CD4-positive, alpha-beta T cell treated with Interleukin-12 subunit alpha and Interleukin-12 subunit beta, for 1 hour (primary cell): ENCODE measurements at places on chromosomes 3 and 15.

- DNase-seq = no peak
Observed at GRCh38 chr3:189563853-189564563, 67.2 kb upstream of the TP63 start.

DNA sequence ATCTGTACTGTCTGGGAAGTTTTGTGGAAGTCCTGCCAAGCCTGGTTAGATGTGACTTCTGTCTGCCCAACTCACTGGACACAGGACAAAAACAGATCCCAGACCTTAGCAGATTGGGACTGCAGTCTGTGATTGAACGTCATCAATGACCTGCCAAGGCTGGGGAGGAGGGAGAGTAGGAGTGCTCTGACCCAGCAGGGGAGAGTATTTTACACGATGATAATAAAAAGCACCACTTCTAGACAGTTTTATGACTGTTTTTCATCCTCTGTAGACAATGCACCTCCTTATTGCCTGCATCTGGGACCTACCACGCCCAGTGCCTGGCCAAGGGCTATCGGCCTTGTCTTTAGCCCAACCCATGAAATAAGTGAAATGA is 102.3 kb upstream of the NR2E3 start:
- DNase-seq = no peak

DNA sequence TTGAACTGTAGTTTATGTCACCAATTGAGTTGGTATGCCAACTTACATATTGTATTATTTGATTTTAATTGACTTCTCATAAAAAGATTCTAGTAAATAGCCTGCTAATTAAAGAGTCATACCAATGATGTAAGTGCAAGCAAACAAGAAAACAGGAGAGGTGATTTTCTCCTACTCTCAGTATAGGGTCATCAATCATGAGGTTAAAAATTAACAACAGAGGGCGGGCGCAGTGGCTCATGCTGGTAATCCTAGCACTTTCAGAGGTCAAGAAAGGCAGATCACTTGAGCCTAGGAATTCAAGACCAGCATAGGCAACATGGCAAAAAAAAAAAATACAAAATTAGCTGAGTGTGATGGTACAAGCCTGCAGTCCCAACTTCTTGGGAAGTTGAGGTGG is 108.7 kb downstream of the MYO9A start:
- no peak for DNase-seq

- no peak for DNase-seq
Observed at GRCh38 chr3:162338514-162338913, 841.9 kb downstream of the OTOL1 start.
